ENCODE measurements at places on chromosomes 7 and 10.

DNA sequence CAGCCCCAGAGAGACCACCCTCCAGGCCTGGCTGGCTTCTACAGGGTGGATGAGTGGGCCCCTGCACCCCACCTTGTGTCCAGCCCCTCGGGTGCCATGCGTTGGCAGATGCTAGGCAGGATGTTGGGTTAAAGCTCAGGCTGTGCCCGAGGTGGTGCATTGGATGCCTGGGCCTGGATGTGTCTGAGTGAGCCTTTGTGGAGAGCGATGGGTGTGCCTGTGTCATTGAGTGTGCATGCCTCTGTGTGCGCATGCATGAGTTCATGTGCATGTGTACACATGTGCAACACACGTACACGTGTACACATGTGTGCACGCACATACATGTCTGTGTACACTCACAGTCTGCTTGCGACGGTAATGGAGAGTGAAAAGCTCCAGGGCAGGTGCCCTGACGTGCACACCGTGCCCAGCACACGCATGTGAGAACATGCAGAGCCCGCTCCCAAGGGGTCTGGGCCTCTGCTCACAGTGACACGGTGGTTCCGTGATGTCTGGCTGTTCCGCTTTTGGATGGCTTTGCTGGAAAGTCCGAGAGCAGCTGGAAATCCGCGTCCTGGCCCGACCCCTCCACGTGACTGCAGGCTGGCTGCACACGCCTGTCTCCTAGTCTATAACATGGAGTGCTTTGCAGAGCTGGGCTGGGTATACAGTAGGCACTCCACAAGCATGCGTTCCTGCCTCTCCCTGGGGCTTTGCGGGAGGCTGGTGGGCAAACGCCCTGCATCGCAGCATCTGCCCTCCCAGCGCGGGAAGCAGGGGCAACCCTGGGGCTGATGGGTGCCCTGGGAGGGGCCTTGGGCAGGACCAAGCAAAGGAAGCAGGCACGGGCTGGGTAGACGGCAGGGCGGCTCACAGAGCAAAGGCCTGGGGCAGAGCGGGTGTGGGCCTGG, 36.9 kb downstream of the ELFN1 start:
- DNase-seq = no peak

DNA sequence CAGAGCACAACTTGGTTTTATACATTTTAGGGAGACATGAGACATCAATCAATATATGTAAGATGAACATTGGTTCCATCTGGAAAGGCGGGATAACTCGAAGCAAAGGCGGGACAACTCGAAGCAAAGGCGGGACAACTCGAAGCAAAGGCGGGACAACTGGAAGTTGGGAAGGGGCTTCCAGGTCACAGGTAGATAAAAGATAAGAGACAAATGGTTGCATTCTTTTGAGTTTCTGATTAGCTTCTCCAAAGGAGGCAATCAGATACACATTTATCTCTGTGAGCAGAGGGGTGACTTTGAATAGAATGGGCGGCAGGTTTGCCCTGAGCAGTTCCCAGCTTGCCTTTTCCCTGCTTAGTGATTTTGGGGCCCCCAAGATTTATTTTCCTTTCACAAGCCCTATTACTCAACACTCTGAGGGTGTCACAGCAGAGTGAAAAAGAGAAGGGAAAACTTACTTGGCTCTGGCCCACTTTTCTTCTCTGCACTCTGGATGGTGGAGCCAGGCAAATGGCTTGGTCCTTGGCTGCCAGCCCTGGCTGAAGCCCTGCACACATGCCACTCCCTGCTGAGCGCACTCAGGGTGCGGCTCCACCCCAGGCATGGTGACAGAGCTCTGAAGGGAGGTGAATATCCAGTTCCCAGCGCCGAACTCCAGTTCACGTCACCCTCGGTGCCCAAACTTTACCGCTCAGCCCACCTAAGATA, 46.7 kb downstream of the PARD3 start:
- no peak for DNase-seq

GRCh38 chr7:31373337-31374289, 33.1 kb upstream of the NEUROD6 start:
- no peak for DNase-seq

DNA sequence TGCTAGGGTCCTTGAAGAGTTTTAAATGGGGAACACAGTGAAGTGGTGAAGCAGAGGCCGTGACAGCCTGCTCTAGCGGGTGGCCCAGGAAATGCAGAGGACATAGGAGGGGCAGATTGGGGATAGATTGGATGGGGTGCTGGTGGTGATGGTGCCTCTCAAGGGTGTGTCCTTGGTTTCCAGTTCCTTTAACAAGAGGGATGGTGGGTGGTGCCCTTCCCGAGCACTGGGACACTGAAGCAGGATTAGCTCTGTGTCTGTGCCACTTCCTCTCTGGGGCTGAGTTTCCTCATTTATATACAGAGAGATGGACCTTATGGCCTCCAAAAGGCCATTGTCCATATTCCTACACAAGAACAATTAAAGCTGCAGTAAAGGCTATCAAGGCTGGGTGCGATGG, 285.5 kb downstream of the TCF7L2 start:
- no peak for DNase-seq

- DNase-seq = no peak
Observed at GRCh38 chr10:26706206-26706605, 8.7 kb downstream of the PDSS1 start.

GRCh38 chr10:127034790-127035189, 129.6 kb downstream of the DOCK1 start:
- DNase-seq = no peak

- DNase-seq = no peak
Observed at GRCh38 chr10:77192402-77192801, 445.2 kb downstream of the KCNMA1 start.

Data from vagina (tissue), 2 donors.